Upper lobe of right lung (tissue), 1 donor: ENCODE measurements at places on chromosomes 5 and 9.

DNA sequence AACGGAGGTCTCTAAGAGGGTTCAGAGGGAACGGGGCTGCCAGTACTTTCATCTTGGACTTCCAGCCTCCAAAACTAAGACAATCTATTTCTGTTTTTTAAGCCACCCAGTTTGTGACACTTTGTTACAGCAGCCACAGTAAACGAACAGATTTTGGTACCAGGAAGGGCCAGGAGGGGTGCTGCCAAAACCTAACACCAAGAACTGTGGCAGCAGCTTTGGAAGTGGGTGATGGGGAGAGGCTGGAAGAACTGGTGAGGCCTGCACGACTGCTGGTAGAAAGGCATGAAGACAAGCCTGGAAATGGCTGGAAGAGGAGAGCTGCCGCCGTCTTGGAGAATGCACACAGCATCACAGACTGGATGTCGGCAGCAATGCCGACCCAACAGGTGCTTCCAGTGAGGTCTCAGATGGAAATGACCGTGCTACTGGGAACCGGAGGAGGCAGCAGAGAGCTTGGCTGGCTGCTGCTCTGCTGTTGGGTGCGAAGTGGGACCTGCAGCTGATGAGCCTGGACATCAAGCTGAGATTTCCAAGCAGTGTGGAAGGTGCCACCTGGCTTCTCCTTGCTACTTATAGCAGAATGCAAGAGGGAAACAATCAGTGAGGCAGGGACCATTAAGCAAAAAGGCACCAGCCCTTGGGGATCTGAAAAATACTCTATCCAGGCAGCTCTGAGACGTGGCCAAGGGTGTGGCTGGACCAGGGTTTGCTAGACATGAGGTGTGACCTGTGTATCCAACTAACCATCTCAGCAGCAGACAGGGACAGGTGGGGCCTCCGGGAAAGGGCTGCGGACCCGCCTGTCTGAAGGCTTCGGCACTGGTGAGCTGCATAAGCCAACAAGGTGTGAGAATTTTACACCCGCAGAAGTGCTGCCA is 4.7 kb upstream of the TMEM210 start:
- H3K4me3 ChIP-seq, result no peak overlapping the region
- H3K36me3 ChIP-seq, result peaks cover 36% of the 10 kb centered on the region
- DNase-seq, result no peak
- peaks cover 15% of the 10 kb centered on the region for H3K27me3 ChIP-seq
- no peak overlapping the region for H3K27ac ChIP-seq

- peak; percentile 43 for DNase-seq
- no peak overlapping the region for H3K4me3 ChIP-seq
- no peak overlapping the region for H3K27ac ChIP-seq
- H3K27me3 ChIP-seq, result no peaks in the 10 kb centered on the region
- no peaks in the 10 kb centered on the region for H3K36me3 ChIP-seq
These were observed 50.5 kb downstream of the EHMT1 start for GRCh38 chr9:137669261-137669672.

DNA sequence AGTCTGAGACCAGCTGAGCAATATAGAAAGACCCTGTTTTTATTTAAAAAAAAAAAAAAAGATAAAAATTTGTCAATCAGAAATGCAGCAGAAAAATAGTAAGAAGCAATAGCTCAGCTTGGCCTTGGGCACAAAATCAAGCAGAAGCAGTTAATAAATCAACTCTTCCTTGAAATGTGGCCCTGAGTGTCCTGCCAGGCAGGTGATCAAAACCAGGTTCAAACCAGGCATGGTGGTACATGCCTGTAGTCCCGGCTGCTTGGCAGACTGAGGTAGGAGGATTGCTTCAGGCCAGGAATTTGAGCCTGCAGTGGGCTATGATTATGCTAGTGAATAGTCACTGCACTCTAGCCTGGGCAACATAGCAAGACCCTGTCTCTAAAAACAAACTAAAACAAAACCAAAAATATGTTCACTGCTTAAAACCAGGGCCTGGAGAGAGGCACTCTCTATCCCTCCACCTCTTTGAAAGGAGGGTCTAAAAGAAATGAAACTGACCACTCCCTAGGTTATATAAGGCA is 27.9 kb upstream of the KLF9 start:
- H3K27ac ChIP-seq, result no peak overlapping the region
- no peaks in the 10 kb centered on the region for H3K27me3 ChIP-seq

DNA sequence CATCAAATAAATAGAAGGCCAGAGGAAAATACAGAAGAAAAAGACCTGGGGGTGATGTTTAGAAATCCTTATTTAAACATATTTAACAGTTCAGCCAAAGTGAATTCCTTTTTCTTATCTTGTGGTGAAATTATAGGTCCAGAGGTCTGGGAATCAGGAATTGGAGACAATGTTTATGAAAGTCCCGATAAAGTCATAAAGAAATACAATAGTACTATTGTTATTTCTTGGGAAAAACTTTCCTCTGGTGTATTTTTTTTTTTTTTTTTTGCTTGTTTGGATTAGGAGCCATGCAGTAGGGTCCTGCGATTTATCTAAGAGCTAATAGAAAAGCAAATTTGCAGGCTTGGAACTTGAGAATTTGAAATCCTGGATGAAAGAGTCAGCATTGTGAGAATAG is 426 bp downstream of the C7 start:
- peak overlapping the region; percentile 43 for H3K4me3 ChIP-seq
- no peaks in the 10 kb centered on the region for H3K36me3 ChIP-seq
- H3K4me1 ChIP-seq, result peaks cover 5% of the 10 kb centered on the region
- DNase-seq, result no peak

- no peaks in the 10 kb centered on the region for H3K4me1 ChIP-seq
- no peak overlapping the region for H3K4me3 ChIP-seq
- no peaks in the 10 kb centered on the region for H3K36me3 ChIP-seq
These were observed 75.6 kb upstream of the SPIN1 start for GRCh38 chr9:88312517-88313103.

- no peak overlapping the region for H3K27ac ChIP-seq
- H3K4me1 ChIP-seq, result no peaks in the 10 kb centered on the region
- peaks cover 17% of the 10 kb centered on the region for H3K27me3 ChIP-seq
These were observed 29.1 kb downstream of the FRMPD1 start for GRCh38 chr9:37679649-37680402.

DNA sequence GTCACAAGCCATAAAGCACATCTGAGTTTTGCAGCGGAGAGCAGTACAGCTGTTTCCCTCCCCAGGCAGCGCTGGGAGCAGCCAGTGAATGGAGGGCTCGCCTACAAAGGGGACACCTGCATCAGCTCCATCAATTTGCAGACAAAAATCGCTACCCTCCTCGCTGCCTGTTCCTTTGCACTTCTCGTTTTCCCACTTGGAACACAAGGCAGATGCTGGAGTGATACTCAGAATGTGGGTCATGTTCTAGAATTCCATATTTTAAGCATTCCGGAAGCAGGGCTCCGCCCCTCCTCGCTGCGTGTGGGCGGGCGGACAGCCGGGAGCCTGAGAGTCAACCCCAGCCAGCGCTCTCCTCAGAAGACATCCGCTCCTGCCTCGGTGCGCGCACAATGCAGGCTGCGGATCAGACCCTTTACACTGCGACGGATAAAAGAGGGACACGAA is 92.1 kb downstream of the LMNB1 start:
- H3K27ac ChIP-seq, result no peak overlapping the region
- no peak overlapping the region for H3K4me3 ChIP-seq

DNA sequence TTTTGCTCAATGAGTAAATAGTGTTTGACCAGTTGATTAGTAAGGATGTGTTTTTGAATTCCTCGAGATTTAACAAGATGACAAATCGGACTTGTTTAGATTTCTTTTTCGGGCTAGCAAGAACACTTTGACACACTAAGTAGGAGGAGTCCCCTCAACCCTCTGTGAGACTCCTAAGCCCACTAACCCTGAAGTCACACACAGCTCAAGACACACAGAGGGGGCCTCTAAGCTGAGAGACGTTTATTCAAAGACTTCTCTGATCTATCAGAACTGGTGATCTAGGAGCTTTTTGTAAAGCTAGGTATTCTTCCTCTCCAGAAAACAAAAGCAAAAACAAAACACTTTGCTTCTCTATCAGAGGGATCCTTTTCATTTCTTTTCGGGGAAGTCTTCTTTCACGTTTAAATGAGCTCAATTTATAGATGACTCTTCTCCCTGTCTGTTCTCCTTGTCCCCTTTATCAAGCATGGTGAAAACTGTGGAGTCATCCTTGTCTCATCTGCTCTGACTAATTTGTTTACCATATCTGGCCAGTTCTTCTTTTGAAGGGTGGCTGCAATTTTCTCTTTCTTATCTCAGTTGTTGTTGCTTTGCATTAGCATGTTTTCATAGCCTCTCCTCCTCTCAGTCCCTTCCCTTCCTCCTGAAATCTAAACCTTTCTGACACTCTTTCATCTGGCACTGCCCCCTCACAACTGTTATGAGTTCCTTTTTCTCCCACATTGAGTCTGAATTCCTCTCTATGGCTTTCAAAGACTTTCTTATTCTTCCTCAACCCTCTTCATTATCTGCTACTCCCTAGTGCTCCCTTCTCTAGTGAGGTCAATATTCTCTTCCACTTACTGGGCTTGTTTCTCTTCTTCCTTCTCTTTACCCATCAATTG is 68.5 kb upstream of the RAI14 start:
- no peaks in the 10 kb centered on the region for H3K4me1 ChIP-seq
- no peaks in the 10 kb centered on the region for H3K27me3 ChIP-seq
- no peak overlapping the region for H3K4me3 ChIP-seq
- H3K27ac ChIP-seq, result no peak overlapping the region

- no peak overlapping the region for H3K27ac ChIP-seq
- H3K4me1 ChIP-seq, result no peaks in the 10 kb centered on the region
- H3K4me3 ChIP-seq, result no peak overlapping the region
- no peak for DNase-seq
These were observed 116.1 kb downstream of the NRG2 start for GRCh38 chr5:139926797-139927503.

- DNase-seq, result no peak
- no peak overlapping the region for H3K4me3 ChIP-seq
- no peaks in the 10 kb centered on the region for H3K27me3 ChIP-seq
- H3K4me1 ChIP-seq, result no peaks in the 10 kb centered on the region
- H3K27ac ChIP-seq, result no peak overlapping the region
These were observed 10.6 kb downstream of the PTGR1 start for GRCh38 chr9:111588846-111589245.
